ENCODE measurements at places on chromosomes 3 and 15.
A peak's percentile ranks its signal among the peaks of the same experiment; 100 is the strongest.

GRCh38 chr3:17656264-17656663, 86.2 kb downstream of the TBC1D5 start:
- DNase-seq: no peak

DNA sequence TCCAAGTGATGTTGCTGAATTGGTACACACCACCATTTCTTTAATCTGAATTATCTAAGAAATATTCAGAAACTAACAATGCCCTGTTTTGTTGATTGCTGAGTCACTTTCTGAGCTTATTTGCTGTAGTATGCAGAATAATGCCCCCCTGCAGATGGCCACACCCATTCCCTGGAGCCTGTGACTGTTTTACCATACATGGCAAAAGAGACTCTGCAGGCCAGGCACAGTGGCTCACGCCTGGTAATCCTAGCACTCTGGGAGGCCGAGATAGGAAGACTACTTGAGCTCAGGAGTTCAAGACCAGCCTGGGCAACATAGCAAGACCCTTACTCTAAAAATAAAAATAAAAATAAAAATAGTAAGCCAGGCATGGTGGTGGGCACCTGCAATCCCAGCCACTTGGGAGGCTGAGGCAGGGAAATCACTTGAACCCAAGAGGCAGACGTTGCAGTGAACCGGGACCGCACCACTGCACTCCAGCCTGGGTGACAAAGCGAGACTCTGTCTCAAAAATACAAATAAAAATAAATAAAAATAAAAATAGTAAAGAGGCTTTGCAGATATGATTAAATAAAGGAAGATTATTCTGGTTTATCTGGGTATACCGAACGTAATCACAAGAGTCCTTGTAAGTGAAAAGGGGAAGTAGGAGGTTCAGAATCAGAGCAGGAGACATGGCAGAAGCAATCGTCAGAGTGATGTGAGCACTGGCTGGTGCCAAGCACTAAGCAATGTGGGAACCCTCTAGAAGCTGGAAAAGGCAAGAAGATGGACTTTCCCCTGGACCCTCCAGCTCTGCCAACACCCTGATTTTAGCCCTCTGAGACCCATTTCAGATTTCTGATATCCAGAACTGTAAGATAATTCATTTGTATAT, 19.0 kb downstream of the PCYT1A start:
- no peak for DNase-seq

DNA sequence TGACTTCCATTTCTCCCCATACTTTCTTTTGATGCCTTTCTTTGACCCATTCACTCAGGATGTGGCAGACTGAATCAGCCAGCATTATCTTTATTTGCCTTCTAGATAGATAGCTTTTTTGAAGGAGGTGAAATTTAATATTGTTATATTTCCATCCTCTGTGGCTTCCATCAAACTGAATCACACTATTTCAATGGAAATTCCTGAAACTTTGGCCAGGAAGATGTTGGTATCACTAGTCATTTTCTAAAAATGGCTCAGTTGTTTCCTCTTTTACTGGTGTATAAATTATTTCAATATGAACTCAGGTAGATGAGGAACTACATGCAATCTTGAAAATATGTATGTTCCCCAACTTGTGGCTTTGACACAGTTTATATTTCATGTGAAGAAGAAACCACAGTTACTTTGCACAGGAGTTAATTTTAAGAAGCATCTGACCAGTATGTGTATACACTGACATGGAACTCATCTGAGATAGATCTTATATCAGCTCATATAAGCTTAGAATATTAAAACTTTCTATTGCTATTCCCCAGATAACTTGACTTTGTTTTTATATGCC, 248.3 kb downstream of the CGGBP1 start:
- no peak for DNase-seq

- no peak for DNase-seq
Observed at GRCh38 chr15:77145370-77145769, 74.5 kb upstream of the TSPAN3 start.

GRCh38 chr3:35757991-35758757, 118.8 kb downstream of the ARPP21 start:
- DNase-seq: no peak

DNA sequence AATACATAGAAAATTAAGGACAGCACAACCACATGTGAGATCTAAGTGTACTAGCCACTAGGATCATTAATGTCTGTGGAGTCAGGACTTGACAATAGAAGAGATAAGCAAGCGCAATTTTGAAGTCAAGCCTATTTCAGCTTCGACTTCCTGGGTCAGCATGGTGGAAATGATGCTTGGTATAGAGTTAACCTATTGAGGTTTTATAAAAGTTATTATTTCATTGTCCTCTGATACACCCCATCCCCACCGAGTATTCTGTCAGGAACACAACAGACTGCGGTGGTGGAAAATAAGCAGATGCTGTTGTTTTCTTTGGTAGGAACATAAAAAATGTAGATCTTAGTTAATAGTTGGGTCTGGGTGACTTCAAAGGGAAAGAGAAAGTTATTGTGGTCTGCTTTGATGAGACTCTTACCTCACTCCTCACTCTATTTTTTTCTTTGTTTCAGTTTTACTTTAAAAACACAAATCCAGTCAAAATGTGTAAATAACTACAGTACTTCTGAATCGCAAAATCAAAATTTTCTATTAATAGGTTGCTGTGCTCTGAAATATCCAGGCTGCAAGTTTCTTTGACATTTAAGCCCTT, 82.1 kb downstream of the IL5RA start:
- no peak for DNase-seq

- peak; percentile 39 for DNase-seq
Observed at GRCh38 chr15:90683876-90684275, 33.3 kb upstream of the BLM start.

GRCh38 chr3:270688-271087, 74.1 kb downstream of the CHL1 start:
- DNase-seq: no peak

GRCh38 chr3:129482721-129483120, 42.7 kb downstream of the IFT122 start:
- DNase-seq: no peak

- no peak for DNase-seq
Observed at GRCh38 chr3:60948488-60948887, 302.8 kb downstream of the FHIT start.

DNA sequence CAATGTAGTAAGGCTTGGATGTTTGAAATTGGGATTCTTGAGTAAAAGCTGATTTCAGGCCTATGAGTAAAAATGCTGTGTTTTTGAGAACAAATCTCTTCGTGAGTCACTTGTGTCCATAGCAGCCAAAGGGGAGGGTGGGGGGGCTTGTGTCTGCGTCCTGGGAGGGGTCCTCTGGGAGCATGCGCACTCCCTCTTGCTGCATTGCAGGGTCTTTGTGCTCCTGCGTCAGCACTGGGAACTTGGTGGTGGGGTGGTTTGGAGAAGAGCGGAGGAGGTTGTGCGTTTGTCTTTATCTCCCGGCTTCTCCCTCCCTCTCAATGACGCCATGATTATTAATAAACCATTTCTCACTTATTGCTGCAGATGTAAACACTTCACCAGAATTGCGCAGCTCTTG, 75.9 kb upstream of the NDN start:
- no peak for DNase-seq

DNA sequence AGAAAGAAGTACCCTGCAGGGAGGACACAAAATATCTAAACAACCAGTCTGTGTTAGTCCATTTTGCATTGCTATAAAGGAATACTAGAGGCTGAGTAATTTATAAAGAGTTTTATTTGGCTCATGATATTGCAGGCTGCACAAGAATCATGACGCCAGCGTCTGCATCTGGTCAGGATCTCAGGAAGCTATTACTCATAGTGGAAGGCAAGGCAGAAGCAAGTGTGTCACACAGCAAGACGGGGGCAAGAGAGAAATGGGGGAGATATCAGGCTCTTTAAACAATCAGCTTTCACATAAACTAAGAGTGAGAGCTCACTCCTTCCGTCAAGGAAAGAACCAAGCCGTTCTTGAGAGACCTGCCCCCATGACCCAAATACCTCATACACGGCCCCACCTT, 614.8 kb downstream of the ZIC1 start:
- no peak for DNase-seq
